ENCODE measurements at places on chromosomes 3 and 15. TPM values are rescaled to one million over a fixed set of nuclear protein-coding genes. Genes with fewer than 3 reads are reported as not detected.
A peak's percentile ranks its signal among the peaks of the same experiment; 100 is the strongest.

DNA sequence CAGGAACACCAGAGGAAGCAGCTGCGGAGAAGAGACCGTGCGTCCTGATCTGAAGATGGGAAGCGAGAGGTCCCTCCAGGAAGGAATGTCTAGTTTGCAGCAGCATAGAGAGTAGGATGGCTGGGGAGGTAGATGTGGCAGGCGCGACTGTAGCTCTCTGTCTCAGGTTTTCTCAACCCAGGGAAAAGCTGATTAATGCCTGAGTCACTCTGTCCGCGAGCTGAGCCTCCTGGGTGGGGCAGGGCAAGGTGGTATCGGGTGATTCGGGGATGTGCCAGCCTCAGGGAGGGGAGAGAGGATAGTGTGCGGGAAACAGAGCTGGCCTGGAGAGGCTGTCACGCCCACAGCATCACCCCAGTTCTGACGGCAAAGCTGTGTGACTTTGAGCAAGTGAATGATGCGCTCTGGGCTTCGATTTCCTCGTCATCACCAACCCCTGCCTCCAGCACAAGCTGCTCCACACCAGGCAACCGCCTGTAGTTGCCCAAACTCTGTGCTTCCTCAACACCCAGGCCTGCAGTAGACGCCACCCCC is 28.4 kb downstream of the CPN2 start:
- no peak overlapping the region for H3K4me3 ChIP-seq
- DNase-seq: no peak
- H3K4me1 ChIP-seq: peaks cover 8% of the 10 kb centered on the region

DNA sequence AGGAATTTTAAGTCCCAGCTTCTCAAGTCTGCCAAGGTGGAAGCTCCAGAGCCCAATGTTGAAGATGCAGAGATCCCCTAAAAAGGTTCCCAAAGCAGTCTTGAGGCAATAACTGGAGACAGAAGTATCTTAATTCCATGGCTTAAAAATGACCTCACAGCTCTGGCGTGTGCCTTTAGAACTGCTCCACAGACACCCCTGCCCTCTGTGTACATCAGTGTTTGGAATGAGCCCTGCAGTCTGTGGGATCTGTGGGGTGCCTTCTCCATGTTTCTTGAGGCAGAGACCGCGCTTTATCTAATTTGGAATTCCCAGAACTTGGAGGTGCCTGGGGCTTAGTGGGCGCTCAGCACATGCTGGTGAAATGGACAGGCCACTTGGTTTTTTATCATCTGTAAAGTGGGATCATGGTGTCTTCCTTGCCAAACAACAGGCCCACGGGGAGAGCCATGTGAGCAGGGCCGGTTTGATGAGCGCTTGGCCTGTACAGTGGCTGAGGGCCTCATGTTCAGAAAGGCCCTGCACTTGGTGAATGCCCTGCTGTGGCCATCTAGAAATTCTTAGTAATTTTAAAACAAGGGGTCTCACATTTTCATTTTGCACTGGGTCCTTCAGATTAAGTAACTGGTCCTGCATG is 7.1 kb downstream of the ITGA11 start:
- H3K36me3 ChIP-seq: no peaks in the 10 kb centered on the region
- H3K27me3 ChIP-seq: no peaks in the 10 kb centered on the region
- H3K4me1 ChIP-seq: no peaks in the 10 kb centered on the region
- H3K4me3 ChIP-seq: no peak overlapping the region

- peak overlapping the region; percentile 85 for H3K27ac ChIP-seq
- H3K4me3 ChIP-seq: peak overlapping the region; percentile 87
- peaks cover 3% of the 10 kb centered on the region for H3K36me3 ChIP-seq
- H3K27me3 ChIP-seq: no peaks in the 10 kb centered on the region
Observed at GRCh38 chr3:11847607-11848006, 922 bp upstream of the TAMM41 start.

DNA sequence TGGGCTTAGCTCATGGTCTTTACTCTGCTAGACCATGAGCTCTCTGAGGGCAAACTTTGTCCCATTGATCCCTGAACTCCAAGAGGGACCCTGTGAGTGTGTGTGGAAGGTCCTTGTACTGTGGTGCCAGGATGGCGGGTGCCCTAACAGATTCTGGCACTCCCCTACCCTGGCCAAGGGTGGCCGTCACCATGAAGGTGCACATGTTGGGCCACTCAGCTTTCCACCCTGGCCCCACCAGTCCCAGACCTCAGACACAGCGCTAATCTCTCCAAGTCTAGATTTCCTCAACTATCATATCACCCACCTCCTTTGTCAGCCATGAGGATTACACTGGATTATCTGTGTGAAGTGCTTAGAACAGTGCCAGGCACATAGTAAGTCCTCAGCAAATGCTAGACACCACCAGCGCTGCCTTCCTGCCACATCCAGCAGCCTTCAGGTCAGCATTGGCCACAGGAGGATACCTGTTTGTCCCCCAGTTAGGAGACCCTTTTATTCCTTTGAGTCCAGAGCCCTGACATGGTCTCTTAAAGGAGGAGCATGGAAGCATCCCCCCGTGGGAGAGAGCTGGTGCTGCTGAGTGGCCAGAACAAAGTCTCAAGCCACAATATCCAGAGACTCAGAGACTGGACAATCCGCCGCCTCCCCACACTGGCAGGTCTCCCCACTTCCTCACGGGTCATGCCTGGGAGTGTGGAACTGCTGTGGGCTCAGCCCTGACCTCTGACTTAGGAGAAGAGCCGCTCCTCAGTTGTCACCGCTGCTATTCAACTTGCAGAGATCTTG is 44.5 kb upstream of the SLCO2A1 start:
- H3K27me3 ChIP-seq: no peaks in the 10 kb centered on the region
- no peak for DNase-seq
- H3K36me3 ChIP-seq: no peaks in the 10 kb centered on the region
- no peak overlapping the region for H3K27ac ChIP-seq
- H3K4me1 ChIP-seq: no peaks in the 10 kb centered on the region

DNA sequence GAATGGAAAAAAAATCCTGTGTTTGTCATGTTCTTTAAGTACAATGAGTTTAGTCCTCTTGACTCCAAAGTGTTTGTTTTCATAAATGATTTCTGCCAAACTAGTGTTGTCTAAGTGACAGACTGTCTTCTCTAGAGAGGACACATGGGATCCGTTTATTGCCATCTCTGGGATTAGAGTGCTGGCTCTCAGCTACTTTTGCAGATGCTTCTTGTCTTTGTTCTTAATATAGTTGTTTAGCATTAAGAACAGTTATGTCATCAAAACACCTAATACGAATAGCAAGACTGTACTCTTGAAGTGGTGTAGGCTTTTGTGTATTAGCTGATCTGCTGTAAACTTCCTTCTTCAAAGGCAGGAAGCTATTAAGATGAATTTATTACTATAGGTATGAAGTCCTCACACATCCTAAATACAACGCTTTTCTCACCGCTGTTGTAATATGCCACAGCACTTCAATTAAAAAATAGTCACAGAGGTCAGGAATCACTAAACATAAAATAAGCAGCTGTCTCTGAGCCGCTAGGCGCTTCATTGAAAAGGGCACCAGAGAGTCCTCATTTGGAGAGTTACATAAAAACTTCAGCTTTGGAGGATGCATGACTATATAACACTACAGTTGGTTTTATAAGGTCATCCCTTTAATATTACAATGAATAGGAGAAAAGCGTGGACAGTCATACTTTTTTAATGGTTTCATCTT is 128.3 kb upstream of the ZNF385D start:
- no peaks in the 10 kb centered on the region for H3K4me1 ChIP-seq
- H3K36me3 ChIP-seq: no peaks in the 10 kb centered on the region
- no peaks in the 10 kb centered on the region for H3K27me3 ChIP-seq
- no peak for DNase-seq

DNA sequence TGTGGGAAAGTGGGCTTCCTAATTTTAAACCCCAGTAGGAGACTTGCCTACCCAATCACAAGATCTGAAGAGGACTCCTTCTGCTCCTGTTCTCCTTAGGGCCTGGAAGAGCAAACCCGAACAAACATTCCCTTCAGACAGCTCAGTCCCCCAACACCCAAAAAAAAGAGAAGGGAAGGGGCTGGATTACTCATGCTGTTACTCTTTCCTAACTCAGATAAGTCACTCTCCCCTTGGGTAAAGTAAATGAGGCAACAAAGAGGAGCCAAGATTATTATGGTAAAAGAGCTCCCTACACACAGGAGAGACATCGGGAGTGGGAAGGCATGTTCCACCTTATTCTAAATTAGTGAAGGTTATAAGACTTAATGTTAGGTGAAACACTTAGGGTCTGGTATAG is 18.1 kb upstream of the LEKR1 start:
- no peak overlapping the region for H3K27ac ChIP-seq
- H3K4me1 ChIP-seq: no peaks in the 10 kb centered on the region
- no peaks in the 10 kb centered on the region for H3K36me3 ChIP-seq

The KCNH8 gene
- total RNA-seq: not detected
